Stimulated activated memory B cell treated with anti-CD40 and anti-IgM and Interleukin-4, amounts not matched to agents 10 μg/mL and 1 μg/mL and 100 μg/mL, for 72 hours (primary cell): ENCODE measurements at places on chromosomes 6 and 20.
A peak's percentile ranks its signal among the peaks of the same experiment; 100 is the strongest.

DNA sequence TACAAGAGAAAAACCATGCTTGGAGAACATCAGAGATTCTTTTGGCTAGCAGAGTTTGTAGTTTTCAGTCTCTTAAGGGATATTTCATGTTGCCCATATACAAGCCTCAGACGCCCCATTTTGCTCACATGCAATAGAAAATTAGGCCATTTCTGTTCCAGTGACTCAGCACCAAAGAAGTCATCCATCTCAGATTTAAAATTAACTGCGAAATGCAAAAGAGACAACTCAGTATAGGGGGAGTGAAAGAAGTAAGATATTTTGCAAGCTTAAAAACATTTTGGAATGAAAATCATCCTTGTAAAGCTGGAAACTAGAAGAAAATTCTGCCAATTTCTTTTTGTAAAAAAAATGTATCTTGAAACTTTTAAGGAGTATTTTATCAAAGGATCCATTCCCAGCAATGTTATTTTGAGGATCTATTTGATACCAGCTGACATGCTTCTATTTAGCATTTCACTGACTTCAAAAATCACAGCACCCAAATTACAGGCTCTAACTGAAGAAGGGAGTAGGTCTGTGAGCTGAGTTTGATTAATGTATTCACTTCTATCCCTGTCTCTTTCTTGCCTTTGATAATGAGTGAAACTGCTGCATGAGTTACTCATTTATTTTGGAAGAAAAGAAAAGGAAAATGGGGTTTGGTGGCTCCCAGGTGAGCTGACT, 223.7 kb upstream of the SULF2 start:
- no peak for ATAC-seq

GRCh38 chr20:50245498-50246366, 55.1 kb downstream of the CEBPB start:
- no peak for ATAC-seq

GRCh38 chr6:3356056-3356823, 97.5 kb downstream of the PSMG4 start:
- peak; percentile 97 for ATAC-seq

GRCh38 chr20:13778827-13779226, 5.9 kb downstream of the ESF1 start:
- ATAC-seq: no peak

- peak; percentile 95 for ATAC-seq
These were observed 50.8 kb downstream of the UTRN start for GRCh38 chr6:144335914-144336313.

GRCh38 chr6:160274871-160275510, 16.4 kb upstream of the SLC22A2 start:
- ATAC-seq: no peak

- ATAC-seq: no peak
These were observed 1347.5 kb upstream of the ADGRB3 start for GRCh38 chr6:67287566-67287965.

GRCh38 chr6:29011276-29011734, 6.2 kb upstream of the ZNF311 start:
- ATAC-seq: no peak

- no peak for ATAC-seq
These were observed 970.0 kb upstream of the SLC35B3 start for GRCh38 chr6:9405369-9405768.

- no peak for ATAC-seq
These were observed 364.1 kb upstream of the BTBD3 start for GRCh38 chr20:11553603-11554002.

DNA sequence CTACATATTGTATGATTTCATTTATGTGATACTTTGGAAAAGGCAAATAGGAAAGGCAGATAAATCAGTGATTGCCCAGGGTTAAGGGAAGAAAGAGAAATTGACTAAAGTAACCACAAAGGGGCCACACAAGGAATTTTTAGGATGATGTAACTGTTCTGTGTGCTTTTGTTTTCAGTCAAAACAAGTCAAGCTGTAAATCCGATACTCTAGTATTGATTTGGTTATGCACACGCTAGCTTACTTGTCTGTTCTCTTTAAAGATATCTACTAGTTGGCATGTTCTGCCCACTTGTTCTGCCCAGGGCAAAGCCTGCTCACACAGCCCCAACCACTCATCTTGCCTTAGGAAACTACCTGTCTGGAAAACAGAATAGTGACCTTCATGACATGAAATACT, 6.4 kb downstream of the FBXL4 start:
- no peak for ATAC-seq

GRCh38 chr6:109483735-109484057, 677 bp upstream of the ZBTB24 start:
- ATAC-seq: peak; percentile 2

- no peak for ATAC-seq
These were observed 88.0 kb upstream of the MANEA start for GRCh38 chr6:95489185-95489863.

DNA sequence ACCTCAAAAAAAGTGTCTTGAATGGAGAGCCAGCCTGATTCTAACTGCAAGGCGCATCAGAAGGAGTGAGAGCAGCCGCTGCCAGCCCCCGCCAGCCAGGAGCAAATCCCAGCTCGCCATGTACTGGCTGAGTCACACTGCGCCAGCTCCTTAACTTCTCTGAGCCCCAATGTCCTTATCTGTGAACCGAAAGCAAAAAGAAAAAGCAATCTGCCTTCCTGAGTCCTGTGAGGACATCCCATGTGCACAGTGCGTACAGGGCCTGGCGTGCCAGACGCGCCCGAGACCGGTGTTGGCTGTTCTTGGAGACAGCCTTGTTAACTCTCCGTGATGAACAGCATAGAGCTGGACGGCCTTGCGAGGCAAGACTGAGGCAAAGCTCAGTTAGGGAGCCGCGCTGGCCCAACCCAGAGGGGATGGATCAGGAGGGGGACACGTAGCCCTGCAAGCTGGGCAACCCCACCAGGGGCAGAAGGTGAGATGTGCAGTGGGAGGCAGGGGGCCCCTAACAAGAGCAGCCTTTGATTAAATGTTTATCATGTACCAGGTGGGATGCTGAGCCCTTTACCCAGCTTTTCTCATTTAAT, 122.7 kb downstream of the AGPAT4 start:
- ATAC-seq: no peak
